ENCODE measurements at places on chromosomes 16 and 17.

- no peak for DNase-seq
These were observed 58.2 kb downstream of the STX8 start for GRCh38 chr17:9517396-9517795.

DNA sequence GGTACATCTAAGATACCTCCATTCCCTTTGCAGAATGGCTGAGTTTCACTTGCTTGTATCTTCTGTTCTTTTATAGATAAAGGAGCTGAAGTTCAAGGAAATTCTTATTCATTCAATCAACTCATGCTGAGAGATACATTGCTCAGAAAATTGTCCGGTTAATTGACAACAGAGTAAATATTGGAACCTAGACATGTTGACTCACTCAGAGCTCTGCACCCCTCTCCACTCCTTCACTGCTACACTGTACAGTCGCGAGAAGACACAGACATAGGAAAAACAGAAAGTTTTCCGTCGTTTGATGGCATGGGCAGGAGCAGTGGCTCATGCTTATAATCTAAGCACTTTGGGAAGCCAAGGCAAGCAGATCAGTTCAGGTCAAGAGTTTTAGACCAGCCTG lies 690.5 kb upstream of the SOX9 start:
- DNase-seq = no peak

- DNase-seq = no peak
These were observed 598.4 kb upstream of the SOX9 start for GRCh38 chr17:71522383-71522782.

DNA sequence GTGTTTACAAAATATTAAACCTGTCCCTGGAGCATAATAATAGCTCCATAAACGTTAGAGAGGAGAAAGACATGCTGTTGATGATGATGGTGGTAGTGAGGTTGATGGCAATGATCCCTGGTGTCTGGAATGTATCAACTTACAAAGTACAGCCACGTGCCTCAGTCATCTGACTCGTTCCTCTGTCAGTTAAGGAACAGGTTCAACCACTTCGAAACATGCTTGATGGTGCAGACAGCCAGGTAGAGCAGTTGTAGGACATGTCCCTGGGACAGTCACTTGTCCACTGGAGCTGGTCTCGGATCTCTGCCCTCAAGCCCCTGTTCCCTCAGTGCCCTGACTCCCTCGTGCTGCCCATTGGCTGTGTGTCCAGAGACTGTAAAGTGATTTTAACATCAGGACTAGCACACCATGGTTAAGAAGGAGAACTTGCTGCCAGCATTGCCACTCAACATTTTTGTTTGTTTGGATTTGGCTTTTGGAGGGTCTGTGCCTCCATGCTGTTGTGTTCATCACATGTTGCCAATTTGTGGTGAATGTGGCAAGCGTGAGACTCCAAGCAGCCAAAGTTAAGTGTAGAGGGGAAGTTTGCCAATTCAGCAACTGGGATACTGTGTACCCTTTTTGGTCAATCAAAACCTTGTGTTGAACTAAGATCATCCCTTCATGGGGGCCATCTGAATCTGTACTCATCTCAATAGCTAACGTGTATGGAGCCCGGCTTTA lies 16.3 kb upstream of the SALL1 start:
- DNase-seq = no peak

DNA sequence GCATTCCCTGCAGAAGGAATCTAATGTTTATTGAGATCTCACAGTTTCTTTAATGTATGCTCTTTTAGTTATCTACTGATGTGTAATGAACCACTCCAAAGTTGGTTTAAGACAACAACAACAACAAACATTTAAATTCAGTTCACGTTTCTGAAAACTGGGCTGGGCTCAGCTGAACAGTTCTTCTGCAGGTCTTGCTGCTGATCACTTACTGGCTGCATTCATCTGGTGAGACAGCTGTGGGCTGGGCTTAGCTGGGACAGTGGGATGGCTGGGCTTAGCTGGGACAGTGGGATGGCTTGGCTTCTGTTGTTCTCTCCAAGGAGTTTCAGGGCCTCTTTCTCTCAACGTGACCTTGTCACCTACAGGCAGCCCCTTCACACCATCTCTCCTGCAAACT lies 544.3 kb upstream of the CDH5 start:
- no peak for DNase-seq

DNA sequence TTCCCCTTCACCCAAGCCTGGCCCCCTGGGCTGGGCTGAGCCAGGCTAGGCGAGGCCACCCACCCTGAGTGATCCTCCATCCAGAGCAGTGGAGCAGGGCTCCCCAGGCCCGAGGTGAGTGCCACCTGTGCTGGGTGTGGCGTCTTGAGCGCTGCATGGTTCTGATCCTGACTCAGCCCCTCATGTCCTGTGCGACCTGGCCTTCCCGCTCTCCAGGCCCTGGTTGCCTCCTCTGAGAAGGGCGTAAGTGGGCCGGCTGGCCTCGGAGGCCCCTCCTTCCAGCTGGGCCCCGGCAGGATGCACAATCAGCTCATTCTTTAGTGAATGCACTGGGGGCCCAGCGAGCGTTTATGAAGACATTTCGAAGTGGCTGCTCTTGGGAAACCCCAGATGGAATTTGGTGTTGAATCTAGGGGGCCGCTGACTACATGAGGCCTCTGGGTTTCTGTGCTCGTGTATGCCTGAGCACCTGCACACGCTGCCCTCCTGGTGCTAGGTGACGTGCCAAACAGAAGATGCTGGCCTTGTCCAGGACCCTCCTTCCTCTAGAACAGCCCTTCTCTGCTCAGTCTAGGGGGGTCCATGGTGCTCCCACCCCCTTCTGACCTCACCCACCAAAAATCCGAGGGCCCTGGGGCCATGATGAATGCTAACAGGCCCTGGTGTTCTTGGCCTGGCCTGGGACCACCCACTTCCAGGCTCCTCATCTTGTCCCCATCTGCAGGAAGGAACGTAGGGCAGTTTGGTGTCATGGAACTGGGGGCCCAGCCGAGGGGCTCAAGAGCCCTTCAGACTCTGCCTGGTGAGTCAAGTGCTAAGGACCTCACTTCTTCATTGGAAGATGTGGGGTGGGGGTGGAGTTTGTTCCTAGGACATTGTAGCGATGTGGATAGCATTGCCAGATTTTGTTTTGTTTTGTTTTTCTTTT lies 3.6 kb upstream of the TMEM92 start:
- DNase-seq = peak; percentile 37

- DNase-seq = no peak
These were observed 16.3 kb downstream of the ITGAD start for GRCh38 chr16:31409433-31409832.

DNA sequence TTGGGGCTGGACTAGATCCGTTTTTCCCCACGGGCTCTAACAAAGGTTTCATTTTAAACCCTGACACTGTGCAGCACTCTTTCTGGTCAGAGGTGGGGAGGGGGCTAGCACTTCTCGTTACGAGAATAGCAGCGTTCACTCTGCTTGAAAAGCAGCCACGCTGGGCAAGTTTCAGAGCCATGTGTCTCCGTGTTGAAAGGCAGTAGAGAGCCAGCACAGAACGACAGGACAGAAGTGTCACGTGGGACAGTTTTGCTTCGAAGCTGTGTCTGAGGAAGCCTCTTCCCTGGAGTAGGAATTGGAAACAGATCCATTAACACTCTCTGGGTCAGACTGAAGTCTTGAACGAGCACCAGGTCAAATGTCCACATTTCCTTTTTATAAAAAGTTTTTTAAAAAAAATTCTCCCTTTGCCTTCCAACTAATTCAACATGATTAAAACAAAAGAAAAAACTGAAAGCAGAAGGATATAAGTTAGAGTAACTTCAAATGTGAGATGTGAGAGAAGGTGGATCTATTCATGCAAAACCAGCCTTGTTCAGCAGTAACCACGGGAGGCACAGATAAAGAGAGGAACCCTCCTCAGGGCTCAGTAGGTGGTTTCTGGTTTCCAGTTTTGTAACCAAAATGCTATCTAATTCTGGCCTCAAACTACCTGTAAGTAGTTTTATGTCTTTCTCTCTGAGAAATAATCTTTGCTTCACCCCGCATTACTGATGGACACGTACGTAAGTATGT lies 65.0 kb downstream of the SMG6 start:
- DNase-seq = no peak

DNA sequence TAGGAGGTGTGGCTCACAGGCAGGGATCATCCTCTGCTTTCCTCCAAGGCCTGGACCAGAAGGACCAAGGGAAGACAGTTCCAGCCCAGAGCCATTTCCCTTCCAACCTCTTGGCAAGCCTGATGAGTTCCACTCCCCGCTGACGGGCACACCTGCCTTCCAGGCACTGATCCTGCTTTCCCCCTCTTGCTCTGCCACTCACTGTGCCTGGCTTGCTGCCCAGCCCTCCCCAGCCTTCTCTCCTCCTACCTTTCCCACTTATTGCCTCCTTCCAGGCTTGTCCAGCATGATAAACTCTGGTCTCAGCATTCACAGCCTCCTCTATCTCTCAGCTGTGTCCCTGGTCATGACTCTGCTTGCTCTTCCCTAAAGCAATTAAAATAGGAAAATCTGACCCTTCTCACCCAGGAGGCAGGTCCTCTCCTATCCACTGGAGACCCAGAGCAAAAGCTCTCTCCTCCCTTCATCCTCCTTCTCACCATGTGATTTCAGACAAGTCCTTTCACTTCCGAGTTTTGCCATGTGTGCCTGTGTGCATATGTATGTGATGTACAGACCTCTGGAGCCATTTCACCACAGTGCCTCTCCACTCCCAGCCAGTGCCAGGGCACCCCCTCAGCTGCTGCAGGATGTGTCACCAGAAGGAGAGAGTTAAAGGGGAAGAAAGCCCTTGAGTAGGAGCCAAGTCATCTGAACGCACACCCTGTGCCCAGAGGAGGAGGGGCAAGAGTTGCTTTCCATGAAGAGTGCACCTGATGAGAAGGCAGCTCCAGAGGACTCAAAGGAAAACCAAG lies 13.4 kb upstream of the TMEM170A start:
- DNase-seq = no peak

DNA sequence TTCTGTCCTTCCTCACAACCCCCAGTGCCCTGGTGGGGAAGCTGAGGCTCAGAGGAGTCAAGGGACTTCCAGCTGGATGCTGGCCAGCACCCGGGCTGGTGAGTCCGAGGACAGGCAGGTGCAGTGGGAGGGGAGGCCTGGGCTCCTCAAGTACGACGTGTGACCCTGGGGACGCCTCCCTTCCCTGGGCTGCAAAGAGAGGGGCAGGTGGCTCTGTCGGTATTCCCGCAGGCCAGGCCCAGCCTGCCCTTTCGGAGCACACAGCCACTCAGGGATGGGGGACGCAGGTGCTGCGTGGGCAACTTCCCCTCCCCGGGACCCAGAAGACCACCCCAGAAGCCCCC lies 33.1 kb upstream of the PVALEF start:
- DNase-seq = no peak

DNA sequence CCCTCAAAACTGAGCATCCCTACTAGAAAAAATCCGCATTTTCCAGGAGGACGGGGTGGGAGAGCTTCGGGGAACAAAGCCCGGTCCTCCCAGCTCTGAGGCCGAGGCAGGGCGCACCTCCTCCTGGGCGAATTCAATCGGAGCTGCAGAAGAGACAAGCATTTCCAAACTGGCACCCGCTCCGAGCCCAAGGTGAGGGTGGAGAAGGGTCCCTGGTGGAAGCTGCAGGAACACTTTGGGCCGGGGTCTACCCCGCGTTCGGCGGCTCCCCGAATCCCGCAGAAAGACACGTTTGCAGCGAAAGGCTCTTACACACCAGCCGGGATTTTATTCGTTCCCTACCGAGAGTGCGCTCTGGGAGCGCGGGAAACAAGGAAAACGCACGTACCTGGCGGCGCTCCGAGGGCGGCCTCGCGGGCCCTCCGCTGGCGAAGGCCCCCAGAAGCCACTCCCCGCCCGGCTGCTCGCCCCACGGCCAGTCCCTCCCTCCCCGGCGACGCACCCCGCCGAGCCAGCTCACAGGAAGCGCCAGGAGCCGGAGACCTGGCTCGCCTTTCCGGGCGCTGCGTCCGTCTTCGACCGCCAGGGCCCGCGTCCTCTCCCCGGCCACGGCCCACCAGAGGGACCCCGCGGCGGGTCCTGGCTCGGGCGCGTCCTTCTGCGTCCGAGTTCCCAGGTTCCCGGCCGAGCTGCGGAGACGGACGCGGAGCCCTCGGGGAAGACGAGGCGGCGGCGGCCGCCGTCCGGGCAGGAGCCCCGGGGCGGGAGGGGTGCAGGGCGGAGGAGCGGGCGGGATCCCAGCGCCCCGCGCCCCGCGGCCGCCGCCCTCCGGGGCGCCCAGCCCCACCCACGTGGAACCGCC lies 49.8 kb upstream of the BAHCC1 start:
- peak; percentile 80 for DNase-seq

- no peak for DNase-seq
These were observed 64.9 kb downstream of the CYB561 start for GRCh38 chr17:63381101-63381729.

DNA sequence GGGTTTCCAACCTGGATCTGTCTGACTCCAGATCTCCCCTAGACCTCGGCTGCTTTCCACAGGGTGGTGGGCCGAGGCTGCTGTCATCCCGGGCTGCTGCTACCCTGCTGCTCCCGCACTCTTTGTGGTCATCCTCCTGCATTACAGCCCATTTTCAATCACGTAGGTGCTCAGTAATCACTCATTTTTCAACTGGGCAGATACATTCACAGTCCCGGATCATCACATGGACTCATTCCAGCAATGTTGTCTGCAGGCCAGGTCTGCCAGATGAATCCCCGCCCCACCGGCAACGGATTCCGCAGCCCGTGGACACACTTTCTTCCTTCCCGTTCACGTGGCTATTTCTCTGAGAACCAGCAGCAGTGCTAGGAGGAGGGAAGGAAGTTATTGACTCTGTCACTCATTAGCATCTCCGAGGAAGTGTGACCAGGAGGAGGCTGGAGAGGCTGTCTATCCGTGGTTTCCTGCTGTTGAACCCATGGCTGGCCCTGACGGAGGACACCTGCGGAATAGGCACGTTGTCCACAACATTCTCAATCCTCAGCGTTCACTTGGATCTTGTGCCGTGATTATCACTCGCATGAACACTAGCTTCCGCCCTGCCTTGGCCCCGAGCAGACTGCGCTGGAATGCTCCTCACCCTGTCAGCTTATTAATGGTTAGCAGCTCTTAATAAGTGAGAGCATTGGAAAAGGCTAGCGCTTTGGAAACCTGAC lies 14.7 kb upstream of the ZCCHC14 start:
- DNase-seq = no peak

GRCh38 chr16:1963806-1964505 lies 670 bp downstream of the RPS2 start:
- DNase-seq = peak; percentile 80

DNA sequence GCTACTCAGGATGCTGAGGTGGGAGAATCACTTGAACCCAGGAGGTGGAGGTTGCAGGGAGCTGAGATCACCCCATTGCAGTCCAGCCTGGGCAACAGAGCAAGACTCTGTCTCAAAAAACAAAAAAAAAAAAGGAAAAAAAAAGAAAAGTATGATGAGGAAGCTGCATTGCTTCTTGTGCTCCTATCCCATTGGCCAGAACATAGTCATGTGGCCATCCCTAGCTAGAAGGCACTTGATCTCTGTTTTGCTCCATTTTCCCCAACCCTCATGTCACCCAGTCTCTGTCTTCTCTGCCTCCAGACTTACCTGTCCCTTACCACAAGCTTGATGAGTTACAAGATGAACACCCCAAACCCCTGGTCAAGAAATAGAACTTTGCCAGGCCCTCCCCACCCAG lies 112.7 kb upstream of the TMEM97 start:
- DNase-seq = no peak

- DNase-seq = no peak
These were observed 62.2 kb downstream of the SRCIN1 start for GRCh38 chr17:38543403-38544174.

All from activated effector memory CD4-positive, alpha-beta T cell treated with anti-CD3 and anti-CD28 coated beads, Interleukin-2, amount 50 U/mL, for 16 hours (primary cell).